Activated naive CD4-positive, alpha-beta T cell treated with anti-CD3 and anti-CD28 coated beads, Interleukin-2, amount 50 U/mL, for 16 hours (primary cell): ENCODE measurements at places on chromosomes 12 and 14.

DNA sequence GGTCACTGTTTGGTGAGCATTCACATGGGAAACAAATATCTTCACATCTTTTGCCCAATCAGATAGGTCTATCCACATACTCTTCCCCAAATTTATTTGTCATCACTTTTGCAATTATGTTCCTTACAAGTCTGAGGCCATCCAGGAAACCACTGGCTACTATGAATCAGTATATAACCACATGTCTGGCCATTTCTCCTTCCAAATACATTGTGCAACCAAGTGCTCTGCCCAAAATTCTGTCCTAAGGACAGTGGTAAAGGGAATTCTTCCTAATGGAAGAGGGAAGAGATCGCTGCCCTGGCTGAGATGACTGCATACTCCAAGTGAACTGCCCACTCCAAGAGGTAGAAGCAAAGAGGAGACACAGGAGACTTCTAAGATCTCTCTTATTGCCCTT is 148.9 kb upstream of the MAX start:
- DNase-seq, result no peak

GRCh38 chr14:63045234-63045611 is at the start of gene KCNH5:
Gene KCNH5 (minus strand): TSS chr14:63045458. CDS start chr14:63045186, 272 bp downstream.
- peak; percentile 11 for DNase-seq

GRCh38 chr12:94089891-94090290 is 58.5 kb upstream of the PLXNC1 start:
- DNase-seq, result no peak

- no peak for DNase-seq
These were observed 12.5 kb downstream of the PRDM4 start for GRCh38 chr12:107748472-107748871.

- no peak for DNase-seq
These were observed 26.7 kb downstream of the CLECL1 start for GRCh38 chr12:9706086-9706685.

- DNase-seq, result no peak
These were observed 810 bp upstream of the TMBIM4 start for GRCh38 chr12:66170606-66171005.

DNA sequence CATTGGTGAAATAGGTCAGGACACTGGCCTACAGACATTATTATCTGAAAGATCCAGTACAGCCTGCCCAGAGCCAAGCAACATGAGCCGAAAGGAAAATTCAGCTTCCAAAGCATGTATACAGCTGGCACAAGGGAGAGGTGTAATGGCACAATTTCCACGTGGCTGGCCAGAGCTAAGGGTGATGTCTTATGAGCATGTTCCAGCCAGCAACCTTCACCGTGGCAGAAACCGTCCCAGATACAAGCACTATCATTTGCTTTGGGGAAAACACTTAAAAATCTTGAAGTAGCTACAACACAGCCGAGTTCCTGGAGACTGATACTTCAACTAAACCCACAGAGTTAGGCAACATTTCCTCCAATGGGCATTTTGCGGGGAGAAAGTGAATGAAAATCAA is 44.5 kb downstream of the CORO1C start:
- no peak for DNase-seq

DNA sequence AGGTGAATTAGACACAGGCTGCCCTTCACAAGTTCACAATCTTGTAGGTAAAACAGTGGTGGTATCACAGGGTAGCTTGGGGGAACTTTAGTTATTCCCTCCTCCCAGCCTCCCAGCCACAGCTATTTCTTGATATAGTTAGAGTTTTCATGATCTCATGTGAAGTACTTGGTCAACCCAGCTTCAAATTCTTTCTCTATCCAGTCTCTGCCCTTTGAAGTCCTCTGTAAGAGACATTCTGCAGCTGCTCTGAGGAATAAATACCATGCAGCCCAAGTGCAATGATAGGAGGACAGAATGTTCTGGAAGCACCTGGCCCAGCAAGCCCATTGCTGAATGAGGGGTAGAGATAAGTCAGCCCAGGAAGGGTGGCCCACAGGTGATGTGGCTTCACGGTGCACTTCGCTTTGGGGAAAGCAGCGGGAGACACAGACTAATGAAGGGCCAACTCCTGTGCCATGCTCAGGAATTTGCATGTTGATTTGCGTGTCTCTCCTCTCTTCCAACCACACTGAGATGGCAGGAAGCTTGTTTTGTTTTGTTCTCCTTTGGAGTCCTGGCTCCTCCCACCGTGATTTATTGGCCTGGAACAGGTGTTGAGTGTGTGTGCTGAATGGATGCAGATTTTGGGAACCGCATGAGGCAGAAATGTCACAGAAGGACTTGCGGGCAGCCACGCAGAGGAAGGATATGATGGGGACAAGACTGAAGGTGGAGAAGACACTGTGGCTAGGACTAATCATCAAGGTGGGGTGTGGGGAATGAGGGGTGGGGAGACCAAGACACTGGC is 8.0 kb upstream of the TXNRD1 start:
- DNase-seq, result no peak

DNA sequence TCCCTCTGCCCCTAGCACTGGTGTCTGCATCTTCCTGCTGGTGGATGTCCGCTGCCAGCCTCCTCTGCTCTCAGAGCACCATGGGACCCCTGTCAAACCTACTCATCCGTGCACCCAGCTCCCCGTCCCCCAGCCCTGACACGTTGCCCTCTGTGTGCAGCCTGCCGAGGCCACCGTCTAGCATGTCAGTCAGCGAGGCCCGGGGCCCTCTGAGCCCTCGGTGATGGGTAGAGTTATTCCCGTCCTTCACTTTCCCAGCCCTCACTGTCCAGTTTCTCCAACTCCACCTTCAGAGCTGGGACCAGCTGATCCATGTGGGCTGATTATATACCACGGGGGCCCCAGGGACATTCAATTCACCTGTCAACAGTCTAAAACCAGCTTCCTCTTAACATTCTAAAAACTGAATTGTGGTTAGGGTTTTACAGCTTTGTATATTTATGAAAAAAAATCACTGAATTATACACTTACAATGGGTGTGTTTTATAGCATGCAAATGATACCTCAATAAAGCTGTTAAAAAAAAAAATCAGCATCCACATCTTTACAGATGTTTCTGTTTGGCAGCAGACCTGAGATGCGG is 61.3 kb downstream of the CCDC88C start:
- DNase-seq, result no peak

- peak; percentile 17 for DNase-seq
These were observed 7.6 kb upstream of the AEBP2 start for GRCh38 chr12:19431407-19432308.

DNA sequence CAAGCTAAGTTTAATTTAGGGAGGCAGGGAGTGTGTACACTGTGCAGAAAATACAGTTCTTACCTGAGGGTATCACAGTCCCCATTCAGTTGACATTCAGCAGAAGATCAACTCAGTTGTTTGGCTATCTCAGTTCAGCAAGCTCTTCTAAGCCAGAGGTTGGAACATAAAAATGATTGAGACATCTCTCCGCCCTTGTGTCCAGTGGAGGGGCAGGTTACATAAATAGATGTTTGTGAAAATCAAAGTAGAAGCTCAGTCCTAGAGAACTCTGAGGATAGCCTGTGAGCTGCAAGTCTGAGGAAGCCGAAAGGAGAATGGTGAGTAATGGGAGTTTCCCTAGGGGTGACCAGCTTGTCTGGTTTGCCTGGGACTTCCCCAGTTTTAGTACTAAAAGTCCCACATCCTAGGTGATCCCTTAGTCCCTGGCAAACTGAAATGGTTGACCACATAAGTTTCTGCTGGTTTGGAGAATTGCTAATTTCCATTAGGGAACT is 251.4 kb upstream of the ATP2B1 start:
- no peak for DNase-seq

DNA sequence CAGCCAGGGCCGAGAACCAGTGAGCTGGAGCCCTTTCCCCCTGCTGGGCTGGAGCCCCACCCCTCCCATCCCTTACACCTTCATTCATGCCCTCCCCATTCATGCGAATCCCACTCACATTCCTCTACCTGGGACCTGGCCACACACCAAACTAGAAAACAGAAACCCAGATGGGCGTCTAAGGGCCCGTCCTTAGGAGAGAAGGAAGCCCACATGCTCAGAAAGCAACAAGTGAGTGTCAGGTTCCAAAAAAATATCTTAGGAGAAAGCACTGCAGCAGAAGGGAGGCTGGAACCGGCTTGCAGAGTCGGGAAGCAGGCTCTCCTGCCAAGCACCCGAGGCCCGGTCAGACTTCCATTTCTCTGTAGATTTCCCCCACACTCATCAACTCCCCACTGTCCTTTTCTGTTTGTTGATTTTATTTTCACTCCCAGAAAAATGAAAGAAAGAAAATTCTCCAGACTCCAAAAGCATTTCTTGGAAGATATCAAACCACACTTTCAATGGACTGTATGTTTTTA is 13.6 kb downstream of the BCL11B start:
- DNase-seq, result no peak

DNA sequence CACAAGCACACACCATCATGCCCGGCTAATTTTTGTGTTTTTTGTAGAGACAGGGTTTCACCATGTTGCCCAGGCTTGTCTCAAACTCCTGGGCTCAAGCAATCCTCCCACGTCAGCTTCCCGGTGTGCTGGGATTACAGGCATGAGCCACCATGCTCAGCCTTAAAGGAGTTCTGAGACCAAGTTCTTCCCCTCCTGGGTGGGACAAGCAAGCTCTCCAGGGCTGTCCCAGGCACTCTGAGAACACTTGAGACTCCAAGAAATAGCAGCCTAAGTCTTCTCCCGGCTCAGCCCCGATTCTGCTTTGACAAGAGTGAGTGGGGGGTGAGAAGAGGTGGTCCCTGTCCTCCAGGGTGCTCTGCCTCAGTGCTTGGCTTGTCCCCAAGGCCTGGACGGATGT is 86.4 kb downstream of the STAB2 start:
- DNase-seq, result no peak

DNA sequence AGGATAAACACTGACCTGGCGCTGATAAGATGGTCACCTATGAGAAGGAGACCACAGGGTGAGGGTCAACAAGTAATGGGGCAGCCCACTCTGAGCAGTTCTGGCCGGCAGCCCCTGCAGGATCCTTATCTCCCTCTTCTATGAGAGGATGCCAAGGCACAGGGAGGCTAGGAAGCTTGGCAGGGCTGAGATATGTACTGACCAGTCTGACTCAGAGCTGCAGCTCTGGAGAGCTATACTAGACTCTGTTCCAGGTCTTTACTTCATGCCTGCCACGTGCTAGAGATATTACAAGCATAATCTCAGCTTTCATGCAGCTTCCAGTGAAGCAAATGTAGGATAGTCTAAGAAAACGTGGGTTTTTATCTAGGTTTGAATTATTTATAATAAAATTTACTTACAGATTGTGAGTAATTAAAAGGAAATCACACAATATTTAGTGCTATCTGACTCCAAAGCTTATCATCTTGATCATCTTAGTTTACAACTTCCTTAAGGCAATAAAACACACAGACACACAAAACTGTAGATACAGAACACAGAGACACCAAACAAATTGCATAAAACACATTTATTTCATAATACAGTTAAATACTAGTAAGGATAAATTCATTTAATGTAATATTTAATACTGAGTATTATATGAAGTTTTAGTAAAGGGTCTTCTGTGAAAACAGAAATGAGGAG is 32.3 kb downstream of the GIT2 start:
- no peak for DNase-seq

DNA sequence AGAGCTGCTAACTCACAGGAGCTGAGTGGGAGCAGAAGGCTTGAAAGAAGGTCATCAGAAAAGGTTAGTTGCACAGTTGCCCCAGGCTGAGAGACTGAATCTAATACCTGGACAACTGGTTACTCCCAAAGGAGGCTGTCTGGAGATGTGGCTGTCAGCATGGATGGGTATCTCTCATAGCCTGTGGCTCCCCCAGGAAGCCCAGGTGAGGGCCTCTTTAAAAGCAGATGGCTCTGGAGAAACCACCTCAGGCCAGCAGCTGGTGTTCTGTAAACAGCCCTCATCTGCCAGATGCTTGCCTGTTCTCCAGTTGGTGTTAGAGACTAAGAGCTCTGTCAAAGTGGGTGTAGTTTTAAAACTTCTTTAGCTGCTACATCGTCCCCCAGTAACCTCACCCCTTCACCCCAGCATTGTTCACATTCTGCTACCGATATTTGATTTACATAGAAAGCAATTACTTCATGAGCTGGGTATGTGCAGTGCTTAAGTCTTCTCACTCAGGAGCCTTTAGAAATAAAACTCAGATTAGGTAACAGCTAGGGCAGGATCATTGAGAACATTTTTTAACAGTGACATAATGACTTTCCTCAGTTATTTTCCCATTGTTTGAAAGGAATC is 25.8 kb downstream of the DACT1 start:
- no peak for DNase-seq

- no peak for DNase-seq
These were observed 9.7 kb downstream of the MLH3 start for GRCh38 chr14:75041613-75042012.

GRCh38 chr12:7834701-7835100 is 38.0 kb downstream of the SLC2A14 start:
- DNase-seq, result no peak

GRCh38 chr14:75022655-75023054 is 19.9 kb downstream of the EIF2B2 start:
- DNase-seq, result no peak

DNA sequence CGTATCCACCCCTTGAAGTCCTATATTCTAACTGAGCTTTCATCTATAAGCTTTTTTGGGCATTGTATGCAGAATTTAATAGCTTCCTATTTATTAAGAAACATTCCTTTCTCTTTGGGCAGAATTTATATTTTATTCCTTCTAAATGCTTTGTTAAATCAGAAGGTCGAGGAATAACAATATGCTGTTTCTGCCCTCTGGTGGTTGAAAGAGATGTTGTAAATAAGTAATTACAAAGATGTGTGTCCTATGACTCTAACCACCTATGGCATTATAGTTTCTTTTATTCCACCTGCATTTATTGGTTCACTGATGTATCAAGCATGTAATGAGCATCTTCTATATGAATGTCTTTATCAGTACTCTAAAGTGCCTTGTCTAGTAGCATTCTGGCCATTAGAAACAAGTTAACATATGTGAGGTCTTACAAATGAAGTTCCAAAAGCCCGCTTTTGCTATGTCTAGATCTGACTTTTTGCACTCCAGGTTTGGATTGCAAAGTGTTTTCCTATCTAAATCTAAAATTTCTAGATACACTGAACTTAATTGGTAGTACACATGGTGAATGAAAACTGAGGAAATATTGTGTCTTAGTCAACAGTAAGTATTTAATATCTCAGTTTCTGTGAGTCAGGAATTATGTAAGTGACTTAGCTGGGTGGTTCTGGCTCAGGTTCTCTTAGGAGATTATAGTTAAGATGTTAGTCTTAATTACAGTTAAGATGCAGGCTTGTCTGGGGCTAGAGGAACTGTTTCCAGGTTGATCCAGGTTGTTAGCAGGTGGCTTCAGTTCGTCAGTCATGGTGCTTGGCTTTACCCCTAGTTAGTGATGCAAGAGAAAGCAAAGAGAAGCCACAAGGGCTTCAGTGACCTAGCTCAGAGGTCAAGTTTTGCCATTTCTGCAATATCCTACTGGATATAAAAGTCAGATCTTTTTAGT is 57.5 kb downstream of the PLEKHA5 start:
- no peak for DNase-seq

DNA sequence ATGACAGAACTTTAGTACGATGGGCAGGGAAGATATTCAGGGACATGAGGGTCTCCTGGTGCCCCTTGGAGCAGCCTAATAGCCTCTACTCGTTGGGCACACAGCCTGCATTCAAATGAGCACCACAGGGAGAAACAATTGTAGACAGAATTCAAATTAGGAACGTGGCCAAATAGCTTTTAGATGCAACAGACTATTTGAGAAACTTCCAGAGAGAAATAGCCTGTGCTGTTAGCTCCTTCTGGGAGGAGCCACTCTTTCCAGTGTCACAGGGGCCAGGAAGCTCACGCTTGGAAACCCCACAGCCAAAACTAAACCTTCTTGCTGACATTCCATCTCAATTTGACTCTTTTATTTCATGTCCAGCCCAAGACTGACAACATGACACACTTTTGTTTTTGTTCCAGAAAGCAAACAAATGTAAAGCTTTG is 114.5 kb downstream of the RPAP3 start:
- no peak for DNase-seq

- DNase-seq, result no peak
These were observed 11.0 kb downstream of the FOXG1 start for GRCh38 chr14:28777471-28778137.
